NCI-H1694 (cell line): ENCODE measurements at places on chromosomes 1 and 21.
A peak's percentile ranks its signal among the peaks of the same experiment; 100 is the strongest.

DNA sequence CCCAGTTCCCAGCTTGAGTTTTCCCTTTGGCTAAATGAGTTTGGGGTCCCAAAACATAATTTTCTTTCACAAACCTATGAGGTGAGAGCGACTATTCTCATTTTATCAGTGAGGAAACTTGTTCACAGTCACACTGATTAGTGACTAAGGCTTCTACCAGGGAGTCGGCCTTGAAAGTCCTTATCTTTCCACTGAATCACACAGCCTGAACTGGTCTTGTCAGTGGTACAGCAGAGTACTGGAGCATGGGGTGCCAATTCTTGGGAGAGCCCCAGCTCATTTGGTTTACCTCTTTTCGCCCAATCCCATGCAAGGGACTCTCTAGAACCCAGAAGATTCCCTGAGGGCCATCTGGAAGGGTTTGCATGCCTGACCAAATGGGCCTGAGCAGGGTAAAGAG lies 16.9 kb downstream of the HSD3B2 start:
- DNase-seq: no peak

- no peak for DNase-seq
Measured at GRCh38 chr1:175935166-175935565, 191.8 kb upstream of the TNR start.

GRCh38 chr1:26833432-26834405 lies 7.2 kb downstream of the ZDHHC18 start:
- DNase-seq: no peak

DNA sequence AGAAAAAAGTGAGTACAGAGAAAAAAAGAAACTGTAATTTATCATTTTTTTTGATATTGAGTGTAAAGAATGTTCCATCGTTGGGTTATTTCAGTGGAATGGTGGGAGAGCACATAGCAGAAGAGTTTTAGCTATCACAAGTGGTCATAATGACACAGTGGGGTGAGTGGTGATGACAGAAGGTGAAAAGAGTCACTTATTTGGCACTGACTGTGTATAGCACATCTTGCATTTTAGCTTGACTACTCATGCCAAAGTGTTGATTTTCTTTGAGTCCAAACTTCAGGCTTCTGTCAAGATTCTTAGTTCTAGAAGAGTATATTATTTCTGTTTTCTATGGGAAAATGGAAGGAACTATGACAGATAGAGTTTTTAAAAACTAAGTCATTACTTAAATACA lies 261.2 kb downstream of the GRIK1 start:
- DNase-seq: no peak

DNA sequence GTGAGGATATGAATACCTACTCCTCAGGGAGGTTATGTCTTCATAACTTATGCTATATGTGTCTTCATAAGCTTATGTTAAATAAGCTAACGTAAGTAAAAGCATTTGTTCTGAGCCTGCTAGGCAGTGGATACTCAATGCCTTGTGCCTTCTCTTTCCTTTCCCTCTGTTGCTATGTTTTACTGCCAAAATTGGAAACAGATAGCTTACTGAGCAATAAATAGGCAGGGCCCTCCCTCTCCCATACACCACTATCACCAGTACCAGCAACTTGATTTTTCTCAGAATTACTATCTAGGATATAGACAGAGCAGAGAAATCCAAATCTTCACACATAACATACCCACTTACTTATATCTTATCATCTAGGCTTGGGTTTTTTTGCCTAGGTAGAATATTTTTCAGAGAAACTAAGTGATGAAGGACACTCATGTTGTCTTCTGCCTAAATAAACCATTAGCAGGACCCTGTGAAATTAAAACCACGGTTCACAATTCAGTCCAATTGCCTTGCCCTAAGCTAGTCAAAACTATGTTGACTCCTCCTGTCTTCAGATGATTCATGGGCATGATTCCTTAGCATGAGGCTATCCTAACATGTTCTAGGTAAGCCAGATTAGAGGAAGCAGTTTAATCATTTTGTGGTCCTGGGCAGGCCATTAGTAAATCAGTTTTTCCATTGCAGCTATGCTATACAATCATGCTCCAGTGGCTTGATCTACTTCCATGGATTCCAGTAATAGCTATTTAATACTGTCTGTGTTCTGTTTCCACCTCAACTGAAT lies 15.9 kb upstream of the LRRC8C start:
- DNase-seq: no peak

- DNase-seq: peak; percentile 53
Measured at GRCh38 chr1:92291372-92291999, 7.3 kb downstream of the GLMN start.

DNA sequence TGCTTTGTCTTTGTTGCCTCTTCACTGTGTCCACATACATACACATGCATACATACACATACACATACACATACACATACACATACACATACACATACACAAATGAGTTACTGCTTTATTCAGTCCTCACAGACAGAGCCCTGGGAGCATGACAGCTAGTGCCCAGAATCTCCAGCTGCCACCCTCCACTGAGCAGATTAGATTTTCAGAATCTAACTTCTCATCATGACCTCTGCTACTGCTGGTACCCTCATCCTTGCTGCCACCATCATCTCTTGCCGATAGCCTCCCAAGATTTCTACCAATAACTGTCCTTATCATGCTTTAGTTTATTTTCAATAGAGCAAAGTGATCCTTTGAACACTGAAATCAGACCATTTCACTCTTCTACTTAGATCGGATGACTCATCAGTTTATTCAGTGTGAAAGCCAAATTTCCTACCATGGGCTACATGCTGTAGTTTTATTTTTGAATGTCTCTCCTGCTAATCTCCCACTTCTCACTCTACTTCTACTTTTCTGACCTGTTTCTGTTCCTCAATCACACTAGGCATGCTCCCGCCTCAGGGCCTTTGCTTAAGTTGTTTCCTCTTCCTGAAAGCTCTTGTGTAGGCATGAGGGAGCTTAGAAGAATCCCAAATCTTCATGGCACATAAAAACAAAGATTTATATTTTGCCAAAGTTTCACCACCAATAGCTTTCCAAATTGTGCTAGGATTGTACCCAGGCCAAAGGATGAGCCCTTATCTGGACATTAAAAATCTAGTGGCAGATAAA lies 43.0 kb downstream of the ATP6V1G3 start:
- DNase-seq: no peak

- no peak for DNase-seq
Measured at GRCh38 chr1:5347726-5348125, 644.5 kb downstream of the NPHP4 start.

GRCh38 chr1:201748335-201748734 lies 80.6 kb upstream of the IPO9 start:
- no peak for DNase-seq

DNA sequence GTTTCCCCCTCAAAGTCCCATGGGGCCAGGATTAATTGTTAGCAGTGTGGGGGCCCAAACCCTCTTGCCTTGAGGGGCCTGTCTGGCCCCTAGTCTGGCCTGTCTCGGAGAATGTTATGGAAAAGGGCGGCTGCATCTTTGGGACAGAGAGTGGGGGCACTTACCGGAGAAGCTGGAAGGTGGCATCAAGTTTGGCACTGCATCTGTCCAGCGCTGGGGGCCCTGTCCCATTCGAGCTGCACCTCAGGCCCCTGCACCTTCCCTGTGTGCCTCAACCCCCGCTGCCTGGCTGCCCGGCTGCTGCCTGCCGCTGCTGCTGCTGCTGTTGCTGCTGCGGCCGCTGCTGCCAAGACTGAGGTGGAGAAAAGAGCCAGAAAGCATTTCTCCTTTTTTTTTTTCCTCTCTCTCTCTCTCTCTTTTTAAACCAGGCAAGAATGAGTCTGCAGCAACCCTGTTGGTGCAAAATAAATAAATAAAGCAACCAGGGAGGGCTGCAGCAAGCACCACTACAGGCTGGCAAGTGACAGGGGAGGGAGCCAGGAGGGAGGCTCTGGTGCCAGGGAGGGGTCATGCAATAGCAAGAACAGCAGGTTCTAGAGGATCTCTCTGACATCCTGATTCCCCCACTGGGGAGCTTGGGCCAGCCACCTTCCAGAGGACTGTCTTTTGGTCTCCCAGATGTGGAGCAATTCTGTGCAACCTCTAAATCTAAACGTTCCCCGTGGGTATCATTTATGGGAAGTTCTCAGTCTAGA lies at the start of gene LINGO4:
TSS of gene LINGO4 (minus strand) at position 354 of the 755 bp plus-strand sequence. CDS start 2,715 bp downstream, outside the sequence.
- DNase-seq: no peak
